Ascending aorta (tissue), 2 donors: ENCODE measurements at places on chromosomes 3 and 15.

DNA sequence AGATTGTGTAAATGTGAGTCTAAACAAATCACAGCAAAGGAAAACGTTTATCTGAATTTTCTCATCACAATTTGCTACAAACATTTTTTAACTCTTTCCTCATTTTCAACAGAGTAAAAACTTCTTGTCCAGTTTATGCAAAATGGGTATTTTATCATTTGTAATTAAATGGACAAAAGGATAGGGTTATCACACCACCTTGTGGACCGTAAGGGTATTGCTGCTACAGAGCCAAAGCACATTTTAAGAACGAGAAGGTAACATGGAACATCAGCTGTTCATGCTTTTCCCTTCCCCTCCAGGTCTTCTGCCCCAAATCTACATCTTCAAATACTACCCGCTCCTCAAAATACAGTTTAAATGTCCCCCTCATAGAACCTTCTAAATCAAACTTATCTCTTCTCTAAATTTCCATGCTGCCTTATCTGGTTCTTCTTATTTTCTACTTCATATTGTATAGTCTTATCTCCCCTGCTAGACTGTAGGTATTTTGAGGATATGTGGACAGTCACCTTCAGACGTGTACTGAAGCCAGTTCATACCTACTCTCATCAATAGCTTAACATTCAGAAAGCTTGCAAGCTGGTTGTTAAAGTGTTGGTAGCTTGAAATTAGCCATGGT is 12.8 kb upstream of the SETMAR start:
- no peak for DNase-seq
- H3K27ac ChIP-seq: no peak overlapping the region
- no peaks in the 10 kb centered on the region for H3K4me1 ChIP-seq
- no peak overlapping the region for H3K4me3 ChIP-seq
- H3K36me3 ChIP-seq: no peaks in the 10 kb centered on the region

DNA sequence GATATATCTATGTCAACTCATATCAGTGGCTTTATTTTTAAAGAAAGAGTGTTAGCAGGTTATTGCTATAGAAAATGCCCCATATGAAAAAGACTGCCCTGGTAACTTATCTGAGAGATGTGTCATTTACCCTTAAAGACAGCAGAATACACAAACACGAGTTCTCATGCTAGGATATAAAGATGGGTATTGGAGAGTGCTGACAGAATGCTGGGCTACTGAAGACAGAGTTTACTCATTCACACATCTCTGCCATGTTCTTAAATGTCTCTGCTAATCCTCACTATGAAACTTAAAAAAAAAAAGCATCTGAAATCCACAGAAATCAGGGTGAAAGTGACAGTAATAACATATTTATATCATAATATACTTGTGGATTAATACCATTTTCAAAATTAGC is 126.7 kb downstream of the FOXP1 start:
- H3K27me3 ChIP-seq: no peaks in the 10 kb centered on the region
- peaks cover 9% of the 10 kb centered on the region for H3K4me1 ChIP-seq
- no peak overlapping the region for H3K27ac ChIP-seq
- no peaks in the 10 kb centered on the region for H3K36me3 ChIP-seq
- H3K4me3 ChIP-seq: peak overlapping the region; percentile 5

DNA sequence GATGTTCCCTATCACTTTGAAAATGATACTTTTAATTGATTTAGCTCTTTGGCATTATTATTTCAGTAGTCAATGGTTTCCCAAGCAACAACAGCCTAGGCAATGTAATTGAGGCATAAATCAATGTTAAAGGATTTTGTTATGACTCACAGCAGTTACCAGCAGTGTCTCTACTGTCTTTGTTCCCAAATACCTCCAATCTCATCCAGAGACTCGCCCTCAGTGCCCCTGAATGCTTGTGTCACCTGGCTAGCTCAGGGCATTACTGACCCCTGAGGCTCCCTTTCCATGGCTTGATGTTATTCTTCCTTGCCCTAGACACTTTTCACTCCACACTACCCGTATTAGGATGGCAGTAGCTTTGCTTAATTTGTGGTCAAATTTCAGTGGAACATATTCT is 227.2 kb downstream of the SQOR start:
- H3K4me3 ChIP-seq: no peak overlapping the region
- no peaks in the 10 kb centered on the region for H3K4me1 ChIP-seq
- no peak overlapping the region for H3K27ac ChIP-seq
- H3K36me3 ChIP-seq: no peaks in the 10 kb centered on the region
- no peak for DNase-seq

DNA sequence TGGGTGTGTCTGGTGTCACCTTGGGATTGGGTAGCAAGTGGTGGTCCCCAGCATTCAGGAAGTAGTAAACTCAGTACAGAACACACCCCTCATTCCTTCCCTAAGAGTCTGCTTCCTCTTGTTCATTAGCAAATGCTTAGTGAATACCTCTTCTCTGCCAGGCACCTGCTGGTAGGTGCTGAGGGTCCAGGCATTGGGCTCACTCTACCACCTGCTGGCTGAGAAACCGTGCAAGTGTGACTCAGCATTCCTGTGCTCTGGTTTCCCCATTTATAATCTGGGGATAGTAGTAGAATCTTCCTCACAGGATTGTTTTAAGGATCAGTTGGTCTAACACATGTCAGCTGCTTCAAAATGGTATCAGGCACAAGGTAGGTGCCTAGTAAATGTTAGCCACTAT is 4.8 kb downstream of the SHF start:
- H3K27ac ChIP-seq: no peak overlapping the region
- peaks cover 5% of the 10 kb centered on the region for H3K4me1 ChIP-seq
- no peaks in the 10 kb centered on the region for H3K36me3 ChIP-seq
- no peaks in the 10 kb centered on the region for H3K27me3 ChIP-seq
- no peak overlapping the region for H3K4me3 ChIP-seq

DNA sequence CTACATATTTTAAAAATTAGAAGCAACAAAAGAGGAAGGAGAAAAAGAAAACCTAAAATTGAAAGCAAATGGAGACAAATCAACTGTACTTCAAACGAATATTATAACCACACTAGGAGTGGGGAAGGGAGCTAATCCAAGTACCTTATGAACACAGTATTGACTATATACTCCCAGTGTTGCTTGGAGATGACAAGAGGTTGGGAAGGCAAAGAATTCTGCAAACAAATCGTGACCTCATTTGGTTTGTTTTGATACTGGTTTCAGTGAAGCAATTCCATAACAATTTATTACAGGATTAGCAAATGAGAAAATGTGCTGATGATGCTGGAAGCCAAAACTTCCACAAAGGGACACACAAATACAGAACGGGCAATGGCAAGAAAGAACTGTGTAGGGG is 268.1 kb downstream of the ULK4 start:
- no peaks in the 10 kb centered on the region for H3K4me1 ChIP-seq
- DNase-seq: no peak
- no peak overlapping the region for H3K4me3 ChIP-seq
- H3K36me3 ChIP-seq: no peaks in the 10 kb centered on the region
- H3K27ac ChIP-seq: no peak overlapping the region
- no peaks in the 10 kb centered on the region for H3K27me3 ChIP-seq
